ENCODE measurements at places on chromosomes 11 and 22.

- no peaks in the 10 kb centered on the region for H3K36me3 ChIP-seq
- no peak overlapping the region for H3K27ac ChIP-seq
- no peak for DNase-seq
Measured at GRCh38 chr22:35534091-35534490, 6.5 kb upstream of the RASD2 start.

- no peaks in the 10 kb centered on the region for H3K27me3 ChIP-seq
- no peaks in the 10 kb centered on the region for H3K36me3 ChIP-seq
- H3K4me3 ChIP-seq, result no peak overlapping the region
- DNase-seq, result no peak
Measured at GRCh38 chr22:48664586-48664985, 1163.1 kb downstream of the BRD1 start.

DNA sequence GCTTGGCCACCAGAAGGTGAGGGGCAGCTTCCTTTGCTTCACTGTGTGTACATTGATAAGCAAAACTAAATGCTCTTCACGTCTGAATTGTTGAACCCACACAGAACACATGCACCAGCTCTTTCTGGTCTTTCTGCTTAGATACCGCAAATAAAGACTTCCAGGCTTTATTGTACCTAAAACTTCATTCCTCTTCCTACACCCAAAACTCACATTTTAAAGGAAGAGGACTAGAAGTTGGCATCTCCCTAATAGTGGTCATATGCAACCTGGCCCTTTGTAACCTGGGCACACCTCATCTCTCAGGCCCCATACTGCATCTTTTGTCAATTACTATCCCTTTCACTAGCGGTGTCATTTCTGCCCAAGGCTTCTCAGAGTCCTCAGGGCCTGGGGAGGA lies 5.9 kb downstream of the SLC17A6 start:
- H3K36me3 ChIP-seq, result no peaks in the 10 kb centered on the region
- peaks cover 10% of the 10 kb centered on the region for H3K27me3 ChIP-seq
- no peak overlapping the region for H3K4me3 ChIP-seq
- H3K27ac ChIP-seq, result no peak overlapping the region
- H3K4me1 ChIP-seq, result no peaks in the 10 kb centered on the region

- peak; percentile 83 for DNase-seq
- H3K27ac ChIP-seq, result no peak overlapping the region
- H3K27me3 ChIP-seq, result no peaks in the 10 kb centered on the region
Measured at GRCh38 chr22:19970479-19971275, 29.1 kb upstream of the TXNRD2 start.

DNA sequence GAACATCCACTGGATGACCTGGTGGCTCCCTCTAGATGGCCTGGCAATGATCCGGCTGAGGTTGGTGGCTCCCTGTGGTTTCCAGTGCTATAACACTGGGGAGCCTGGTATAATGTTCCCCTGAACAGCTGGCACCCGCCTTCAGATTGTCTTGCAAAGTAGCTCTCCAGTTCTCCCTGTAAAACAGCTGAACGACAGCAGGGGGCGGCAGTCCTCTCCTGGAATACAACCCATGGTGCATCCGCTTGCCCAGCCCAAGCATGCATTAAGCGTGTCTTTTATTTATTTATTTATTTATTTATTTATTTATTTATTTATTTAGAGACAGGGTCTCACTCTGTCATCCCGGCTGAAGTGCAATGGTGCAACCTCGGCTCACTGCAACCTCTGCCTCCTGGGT lies 258.9 kb downstream of the BUD13 start:
- DNase-seq, result no peak
- H3K27ac ChIP-seq, result no peak overlapping the region
- no peak overlapping the region for H3K4me3 ChIP-seq
- no peaks in the 10 kb centered on the region for H3K27me3 ChIP-seq
- no peaks in the 10 kb centered on the region for H3K36me3 ChIP-seq

DNA sequence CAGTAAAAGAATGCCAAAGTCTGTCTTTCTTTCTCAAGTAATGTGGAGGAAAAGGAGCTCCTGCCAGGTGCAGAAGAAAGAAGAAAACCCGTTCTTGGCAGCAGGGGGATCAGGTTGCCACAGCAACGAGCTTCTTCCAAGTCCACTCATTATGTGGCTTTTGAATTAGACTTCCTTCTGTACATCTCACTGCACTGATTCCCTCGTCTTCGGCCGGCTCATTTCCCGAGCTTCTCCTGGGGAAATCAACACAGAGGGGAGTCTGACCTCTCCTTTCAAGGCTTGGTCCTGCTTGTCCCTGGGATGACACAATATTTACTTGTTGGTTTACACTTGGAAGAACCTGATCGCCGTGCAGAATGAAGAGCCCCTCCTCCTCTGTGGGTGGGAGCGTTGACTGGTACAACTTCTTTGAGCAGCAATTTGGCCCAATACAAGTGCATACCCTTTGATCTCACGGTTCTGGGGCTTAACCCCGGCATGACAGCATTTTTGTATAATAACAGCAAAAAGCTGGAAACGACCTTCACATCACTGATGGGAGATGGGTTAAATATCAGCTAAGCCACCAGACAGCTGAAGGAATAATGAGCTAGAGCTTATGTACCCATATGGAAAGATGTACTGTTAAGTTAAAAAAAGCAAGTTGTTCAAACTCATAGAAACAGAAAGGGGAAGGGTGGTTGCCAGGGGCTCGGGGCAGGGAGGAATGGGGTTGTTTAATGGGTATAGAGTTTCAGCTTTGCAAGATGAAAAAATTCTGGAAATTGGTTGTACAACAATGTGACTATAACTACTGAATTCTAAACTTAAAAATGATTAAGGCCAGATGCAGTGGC lies 35.4 kb downstream of the MCHR1 start:
- H3K27ac ChIP-seq, result no peak overlapping the region
- no peaks in the 10 kb centered on the region for H3K36me3 ChIP-seq
- no peak for DNase-seq
- no peaks in the 10 kb centered on the region for H3K4me1 ChIP-seq

DNA sequence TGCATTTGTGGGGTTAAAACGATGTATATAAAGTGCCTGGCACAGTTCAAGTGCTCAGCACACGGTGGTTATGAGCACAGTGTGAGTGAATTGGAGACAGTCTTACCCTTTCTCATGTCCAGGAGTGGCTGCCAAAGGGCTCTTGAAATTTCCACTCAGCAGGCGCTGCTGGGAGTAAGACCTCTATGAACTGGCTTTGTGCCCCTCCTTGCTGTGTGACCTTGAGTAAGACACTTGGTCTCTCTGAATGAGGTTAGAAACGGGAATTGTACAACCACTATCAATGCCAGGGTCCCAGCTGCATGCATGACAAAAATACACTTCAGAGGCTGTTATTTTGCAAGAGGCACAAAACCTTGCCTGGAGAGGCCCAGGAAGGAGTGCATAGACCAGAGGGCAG lies 86.6 kb downstream of the TSPAN18 start:
- DNase-seq, result no peak
- H3K27me3 ChIP-seq, result no peaks in the 10 kb centered on the region
- H3K4me1 ChIP-seq, result no peaks in the 10 kb centered on the region
- no peaks in the 10 kb centered on the region for H3K36me3 ChIP-seq
- no peak overlapping the region for H3K27ac ChIP-seq

DNA sequence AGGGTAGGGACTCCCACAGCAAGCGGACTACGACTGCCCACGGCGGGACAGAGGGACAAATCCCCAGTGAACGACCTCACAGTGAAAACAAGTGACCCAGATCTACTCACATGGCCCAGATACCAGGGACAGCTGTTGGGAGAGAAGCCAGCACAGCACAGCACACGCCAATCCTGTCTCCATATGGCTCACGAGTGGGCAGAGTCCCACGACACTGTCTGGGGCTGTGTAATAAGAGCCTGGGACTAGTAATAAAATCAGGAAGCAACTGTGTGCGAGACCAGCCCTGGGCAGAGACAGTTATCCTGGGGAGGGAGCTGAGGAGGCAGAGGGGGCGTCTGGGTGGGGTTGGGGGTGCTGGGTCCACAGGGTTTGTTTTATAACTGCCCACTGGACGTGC lies 385.0 kb downstream of the CTTN start:
- DNase-seq, result no peak
- no peak overlapping the region for H3K4me3 ChIP-seq
- no peak overlapping the region for H3K27ac ChIP-seq
- H3K36me3 ChIP-seq, result no peaks in the 10 kb centered on the region

- H3K4me1 ChIP-seq, result no peaks in the 10 kb centered on the region
- no peak overlapping the region for H3K27ac ChIP-seq
- H3K36me3 ChIP-seq, result no peaks in the 10 kb centered on the region
- no peak for DNase-seq
- H3K4me3 ChIP-seq, result no peak overlapping the region
Measured at GRCh38 chr11:44548032-44548695, 17.3 kb upstream of the CD82 start.

Measured in naive thymus-derived CD4-positive, alpha-beta T cell (primary cell).